ENCODE measurements at places on chromosomes 1 and 21. TPM values are rescaled to one million over a fixed set of nuclear protein-coding genes. Genes with fewer than 3 reads are reported as not detected.

GBP2 gene
- 165 TPM for total RNA-seq

G0S2 gene
- total RNA-seq, result 4.5 TPM

ITLN1 gene
- total RNA-seq, result not detected

PPIAL4G gene
- total RNA-seq, result 0.44 TPM

PTAFR gene
- total RNA-seq, result 0.59 TPM

C1orf115 gene
- total RNA-seq, result 0.18 TPM

ZNF593OS gene
- total RNA-seq, result not detected

DNA sequence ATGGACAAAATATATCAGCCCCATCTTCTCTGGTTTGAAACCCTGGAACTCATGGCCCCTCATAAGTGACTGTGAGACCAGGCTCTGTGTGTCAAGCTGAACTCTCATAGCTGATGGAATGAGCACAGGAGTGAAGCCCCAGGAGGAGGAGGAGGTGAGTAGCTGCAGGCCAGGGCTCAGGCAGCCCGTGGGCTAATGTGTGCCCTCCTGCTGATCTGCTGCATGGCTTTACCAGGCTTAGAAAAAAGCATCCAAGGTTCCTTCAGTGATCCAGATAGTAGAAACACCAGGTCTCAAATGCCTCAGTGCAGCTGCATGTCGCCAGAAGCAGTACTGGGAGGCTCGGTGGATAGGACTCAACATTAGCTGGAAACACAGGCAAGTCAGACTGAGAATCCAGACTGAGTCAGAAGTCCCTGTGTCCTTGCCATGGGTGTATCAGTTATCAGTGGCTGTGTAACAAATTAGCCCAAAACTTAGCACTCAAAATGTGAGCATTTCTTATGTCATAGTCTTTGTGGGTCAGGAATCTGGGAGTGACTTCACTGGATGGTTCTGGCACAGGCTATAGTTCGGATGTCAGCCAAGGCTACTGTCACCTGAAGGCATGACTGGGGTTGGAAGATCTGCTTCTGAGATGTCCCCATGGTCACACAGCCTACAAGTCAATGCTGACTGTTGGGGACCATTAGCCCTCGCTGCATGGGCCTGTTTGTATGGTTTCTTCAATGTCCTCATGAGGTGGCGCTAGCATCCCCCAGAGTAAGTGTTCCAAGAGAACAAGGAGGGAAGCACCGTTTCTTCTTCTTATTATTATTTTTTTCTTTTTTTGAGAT lies 255.4 kb upstream of the IRF2BP2 start:
- H3K4me1 ChIP-seq, result no peaks in the 10 kb centered on the region
- DNase-seq, result no peak
- H3K36me3 ChIP-seq, result no peaks in the 10 kb centered on the region

GRCh38 chr1:244802041-244802440 lies 33.4 kb upstream of the COX20 start:
- H3K27me3 ChIP-seq, result no peaks in the 10 kb centered on the region
- no peak overlapping the region for H3K4me3 ChIP-seq
- H3K36me3 ChIP-seq, result no peaks in the 10 kb centered on the region
- no peak for DNase-seq

DNA sequence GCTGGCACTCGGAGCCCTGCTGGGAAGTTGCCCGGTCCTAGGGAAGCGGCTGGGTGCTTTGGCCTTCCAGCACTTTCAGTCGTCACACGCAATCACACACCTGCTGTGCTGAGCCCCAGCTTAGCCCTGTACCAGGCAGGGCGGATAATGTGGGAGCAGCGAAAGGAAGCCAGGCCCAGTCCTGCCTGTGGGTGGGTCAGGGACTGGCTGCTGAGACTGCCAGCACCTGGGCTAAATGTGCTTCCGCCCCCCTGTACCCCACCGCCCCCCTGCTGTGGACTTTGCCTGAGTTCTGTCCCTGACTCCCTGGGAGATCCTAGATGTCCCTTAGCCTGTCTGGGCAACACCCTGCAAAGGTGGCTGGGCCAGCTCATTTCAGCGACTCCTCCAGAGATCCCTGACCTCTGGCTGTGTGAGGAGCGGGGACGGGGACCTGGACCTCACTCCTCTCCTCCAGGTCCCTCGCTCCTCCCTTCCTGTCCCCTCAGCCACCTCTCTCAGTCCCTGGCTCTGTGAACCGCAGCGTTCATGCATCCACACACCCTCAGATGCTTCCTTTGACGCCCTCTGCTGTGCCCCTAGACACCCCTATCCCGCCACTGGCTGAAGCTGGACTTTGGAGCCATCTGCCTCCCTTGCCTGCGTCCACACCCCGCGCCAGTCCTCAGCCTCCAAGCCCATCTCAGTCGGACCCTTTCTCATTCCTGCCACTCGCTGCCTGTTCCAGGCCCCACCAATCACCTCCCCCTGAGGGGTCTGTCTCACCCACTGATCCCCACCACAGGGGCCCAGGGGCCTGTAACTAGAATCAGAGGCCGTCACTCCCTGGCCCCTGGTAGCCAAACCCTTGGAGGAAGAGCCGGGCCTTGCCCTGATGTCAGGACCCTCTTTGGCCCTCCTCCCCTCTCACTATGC lies 1.4 kb downstream of the MMEL1 start:
- no peak for DNase-seq
- no peak overlapping the region for H3K27ac ChIP-seq
- no peaks in the 10 kb centered on the region for H3K4me1 ChIP-seq
- H3K27me3 ChIP-seq, result peaks cover 8% of the 10 kb centered on the region
- H3K4me3 ChIP-seq, result no peak overlapping the region

- no peaks in the 10 kb centered on the region for H3K4me1 ChIP-seq
- H3K27me3 ChIP-seq, result no peaks in the 10 kb centered on the region
- DNase-seq, result no peak
- H3K27ac ChIP-seq, result no peak overlapping the region
Measured at GRCh38 chr1:14520514-14521163, 77.8 kb upstream of the KAZN start.

GRCh38 chr1:147545133-147545532 lies 3.8 kb downstream of the BCL9 start:
- H3K4me3 ChIP-seq, result no peak overlapping the region
- no peak overlapping the region for H3K27ac ChIP-seq
- peaks cover 3% of the 10 kb centered on the region for H3K27me3 ChIP-seq

GRCh38 chr1:161037661-161038522 lies 872 bp downstream of the TSTD1 start:
- peak overlapping the region; percentile 64 for H3K27ac ChIP-seq
- no peaks in the 10 kb centered on the region for H3K27me3 ChIP-seq
- peaks cover 35% of the 10 kb centered on the region for H3K36me3 ChIP-seq
- peak overlapping the region; percentile 67 for H3K4me3 ChIP-seq
- H3K4me1 ChIP-seq, result peaks cover 32% of the 10 kb centered on the region

GRCh38 chr1:180975551-180975950 lies 47.1 kb downstream of the STX6 start:
- H3K27me3 ChIP-seq, result no peaks in the 10 kb centered on the region
- H3K4me1 ChIP-seq, result peaks cover 10% of the 10 kb centered on the region
- peaks cover 11% of the 10 kb centered on the region for H3K36me3 ChIP-seq
- H3K27ac ChIP-seq, result no peak overlapping the region

DNA sequence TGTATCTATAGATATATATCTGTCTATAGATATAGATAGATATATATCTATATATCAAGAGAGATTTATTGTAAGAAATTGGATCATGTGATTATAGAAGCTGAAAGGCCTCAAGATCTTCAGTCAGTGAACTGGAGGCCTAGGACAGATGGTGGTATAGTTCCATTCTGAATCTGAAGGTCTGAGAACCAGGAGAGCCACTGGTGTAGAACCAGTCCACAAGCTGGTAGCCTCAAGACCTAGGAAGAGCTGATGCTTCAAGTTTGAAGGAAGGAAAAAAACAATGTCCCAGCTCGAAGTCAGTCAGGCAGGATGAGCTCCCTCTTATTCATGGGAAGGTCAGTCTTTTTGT lies 213.2 kb upstream of the JUN start:
- no peak overlapping the region for H3K4me3 ChIP-seq
- H3K27me3 ChIP-seq, result no peaks in the 10 kb centered on the region
- no peak for DNase-seq
- H3K27ac ChIP-seq, result no peak overlapping the region
- no peaks in the 10 kb centered on the region for H3K36me3 ChIP-seq

- no peak overlapping the region for H3K27ac ChIP-seq
- H3K36me3 ChIP-seq, result no peaks in the 10 kb centered on the region
- H3K4me3 ChIP-seq, result no peak overlapping the region
- H3K27me3 ChIP-seq, result peaks cover 4% of the 10 kb centered on the region
Measured at GRCh38 chr1:33670567-33670966, 193.3 kb upstream of the HMGB4 start.

GRCh38 chr1:8342325-8342724 lies 24.4 kb downstream of the SLC45A1 start:
- H3K27me3 ChIP-seq, result no peaks in the 10 kb centered on the region
- no peaks in the 10 kb centered on the region for H3K4me1 ChIP-seq
- H3K27ac ChIP-seq, result no peak overlapping the region
- DNase-seq, result no peak
- H3K36me3 ChIP-seq, result no peaks in the 10 kb centered on the region
- H3K4me3 ChIP-seq, result no peak overlapping the region

Measured in CD8-positive, alpha-beta memory T cell (primary cell).